ENCODE measurements at places on chromosomes 2 and 18. TPM values are rescaled to one million over a fixed set of nuclear protein-coding genes. Genes with fewer than 3 reads are reported as not detected.
A peak's percentile ranks its signal among the peaks of the same experiment; 100 is the strongest.

- H3K27me3 ChIP-seq, result no peaks in the 10 kb centered on the region
- peaks cover 43% of the 10 kb centered on the region for H3K4me1 ChIP-seq
- H3K4me3 ChIP-seq, result no peak overlapping the region
- no peak for DNase-seq
- H3K36me3 ChIP-seq, result no peaks in the 10 kb centered on the region
These were observed 109.1 kb upstream of the OTOS start for GRCh38 chr2:240249423-240250149.

GCG gene
- not detected for total RNA-seq

DNA sequence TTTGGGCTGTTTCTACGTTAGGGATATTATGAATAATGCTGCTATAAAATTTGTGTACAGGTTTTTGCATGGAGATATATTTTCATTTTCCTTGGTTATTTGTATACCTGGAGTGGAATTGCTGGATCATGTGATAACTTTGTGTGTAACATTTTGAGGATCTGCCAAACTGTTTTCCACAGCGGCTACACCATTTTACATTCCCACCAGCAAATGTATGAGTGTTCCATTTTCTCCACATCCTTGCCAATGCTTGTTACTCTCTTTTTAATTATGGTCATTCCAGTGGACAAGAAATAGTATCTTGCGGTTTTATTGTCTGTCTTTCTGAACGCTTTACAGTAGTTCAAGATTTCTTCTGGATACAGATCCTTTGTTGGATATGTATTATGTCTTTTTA lies 13.6 kb downstream of the GORASP2 start:
- no peak overlapping the region for H3K4me3 ChIP-seq
- no peak for DNase-seq
- no peak overlapping the region for H3K27ac ChIP-seq

DNA sequence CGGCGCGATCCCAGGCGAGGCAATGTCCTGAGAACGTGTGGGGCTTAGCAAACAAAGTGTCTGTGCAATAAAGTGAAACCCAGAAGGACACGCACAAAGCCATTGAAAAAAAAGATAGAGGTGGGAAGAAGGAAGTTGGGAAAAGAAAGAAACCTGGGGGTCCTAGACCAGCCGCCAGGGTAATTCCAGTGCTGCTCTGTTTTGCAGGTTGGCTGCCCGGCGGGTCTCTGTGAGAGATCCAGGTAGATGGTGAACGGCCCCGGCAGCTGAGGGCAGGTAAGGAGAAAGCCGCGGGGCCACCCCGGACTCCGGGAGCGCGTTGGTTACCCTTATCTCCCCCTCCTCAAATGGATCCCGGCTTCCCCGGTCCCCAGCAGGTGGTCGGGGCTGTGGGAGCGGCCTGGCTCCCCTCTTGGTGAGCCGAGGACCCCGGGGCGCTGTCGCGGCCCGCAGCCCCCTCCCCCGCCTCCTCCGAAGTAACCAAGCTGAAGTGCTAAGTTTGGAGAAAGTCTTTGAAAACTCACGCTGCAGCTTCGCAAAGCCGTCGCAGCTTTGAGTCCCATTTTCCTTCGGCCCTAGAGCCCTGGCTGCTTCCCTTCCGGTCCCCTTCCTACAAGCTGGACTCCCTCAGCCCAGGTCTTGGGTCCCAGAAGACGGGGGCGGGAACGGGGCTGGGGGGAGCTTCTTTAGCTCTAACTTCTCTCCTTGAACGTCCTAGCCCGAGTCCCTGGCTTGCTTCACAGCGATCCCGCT lies 588 bp downstream of the OTX1 start:
- H3K4me3 ChIP-seq, result peak overlapping the region; percentile 69
- peaks cover 100% of the 10 kb centered on the region for H3K27me3 ChIP-seq
- H3K27ac ChIP-seq, result no peak overlapping the region

MLPH gene
- 73.5 TPM for total RNA-seq

STAT4 gene
- 0.82 TPM for total RNA-seq

- H3K4me3 ChIP-seq, result peak overlapping the region; percentile 89
- H3K36me3 ChIP-seq, result peaks cover 28% of the 10 kb centered on the region
- DNase-seq, result peak; percentile 76
- peak overlapping the region; percentile 99 for H3K27ac ChIP-seq
- H3K27me3 ChIP-seq, result no peaks in the 10 kb centered on the region
- H3K4me1 ChIP-seq, result peaks cover 55% of the 10 kb centered on the region
These were observed 522 bp upstream of the ZNF407 start for GRCh38 chr18:74597034-74597661.

MZT2B gene
- 422 TPM for total RNA-seq

DNA sequence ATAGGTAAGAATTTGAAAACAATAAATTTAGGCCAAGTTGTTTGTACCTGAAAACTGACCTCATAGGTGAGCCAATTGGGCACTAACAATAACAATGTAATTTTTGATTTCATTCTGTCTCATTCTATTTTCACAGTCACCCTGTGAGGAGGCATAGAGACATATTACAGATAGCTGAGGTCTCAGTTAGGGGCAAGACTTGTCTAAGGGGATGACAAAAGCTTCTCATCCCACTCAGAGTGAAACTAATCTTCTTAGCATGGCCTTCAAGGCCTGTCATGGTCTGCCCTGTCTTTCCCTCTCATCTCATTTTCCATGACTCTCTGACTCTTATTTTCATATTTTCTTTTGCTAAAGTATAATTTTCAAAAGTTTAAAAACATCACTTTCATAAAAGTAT lies 562.0 kb upstream of the TNP1 start:
- no peak overlapping the region for H3K4me3 ChIP-seq
- no peaks in the 10 kb centered on the region for H3K27me3 ChIP-seq
- H3K36me3 ChIP-seq, result peaks cover 9% of the 10 kb centered on the region
- H3K27ac ChIP-seq, result no peak overlapping the region
- DNase-seq, result no peak

DNA sequence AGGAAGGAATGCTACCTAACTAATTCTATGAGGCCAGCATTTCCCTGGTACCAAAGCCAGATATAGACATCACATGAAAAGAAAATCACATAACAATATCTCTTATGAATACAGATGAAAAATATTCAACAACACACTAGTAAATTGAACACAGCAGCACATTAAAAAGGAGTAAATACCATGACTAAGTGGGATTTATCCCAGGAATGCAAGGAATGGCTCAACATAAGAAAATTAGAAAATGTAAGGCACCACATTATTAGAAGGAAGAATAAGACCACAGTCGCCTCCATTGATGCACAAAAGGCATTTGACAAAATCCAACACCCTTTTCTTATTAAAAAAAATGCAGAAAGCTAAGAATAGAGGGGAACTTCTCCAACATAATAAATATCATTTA lies 133.9 kb downstream of the TTC32 start:
- no peak overlapping the region for H3K4me3 ChIP-seq
- H3K27me3 ChIP-seq, result no peaks in the 10 kb centered on the region
- no peaks in the 10 kb centered on the region for H3K36me3 ChIP-seq
- H3K27ac ChIP-seq, result no peak overlapping the region
- no peak for DNase-seq

DNA sequence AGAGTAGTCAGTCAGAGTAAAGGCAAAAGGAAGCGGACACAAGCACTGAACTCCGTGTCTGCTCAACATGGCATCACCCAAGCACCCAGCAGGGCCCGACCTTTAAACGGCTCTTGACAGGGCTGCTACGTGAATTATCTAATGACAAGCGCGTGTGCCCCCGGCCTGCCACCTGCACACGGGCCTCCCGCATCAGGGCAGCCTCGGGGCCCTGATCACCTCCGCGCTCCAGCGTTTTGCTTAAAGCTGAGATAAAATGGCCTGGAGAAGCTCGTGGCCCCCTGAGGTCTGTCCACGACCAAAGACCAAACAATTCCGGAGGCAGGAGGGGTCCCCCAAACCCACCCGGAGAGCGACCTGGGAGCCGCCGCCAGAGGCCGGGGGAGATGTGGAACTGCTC lies 376 bp downstream of the NDUFA10 start:
- no peaks in the 10 kb centered on the region for H3K27me3 ChIP-seq
- H3K27ac ChIP-seq, result peak overlapping the region; percentile 98
- DNase-seq, result no peak
- peaks cover 42% of the 10 kb centered on the region for H3K4me1 ChIP-seq
- H3K4me3 ChIP-seq, result peak overlapping the region; percentile 92
- H3K36me3 ChIP-seq, result peaks cover 18% of the 10 kb centered on the region

DNA sequence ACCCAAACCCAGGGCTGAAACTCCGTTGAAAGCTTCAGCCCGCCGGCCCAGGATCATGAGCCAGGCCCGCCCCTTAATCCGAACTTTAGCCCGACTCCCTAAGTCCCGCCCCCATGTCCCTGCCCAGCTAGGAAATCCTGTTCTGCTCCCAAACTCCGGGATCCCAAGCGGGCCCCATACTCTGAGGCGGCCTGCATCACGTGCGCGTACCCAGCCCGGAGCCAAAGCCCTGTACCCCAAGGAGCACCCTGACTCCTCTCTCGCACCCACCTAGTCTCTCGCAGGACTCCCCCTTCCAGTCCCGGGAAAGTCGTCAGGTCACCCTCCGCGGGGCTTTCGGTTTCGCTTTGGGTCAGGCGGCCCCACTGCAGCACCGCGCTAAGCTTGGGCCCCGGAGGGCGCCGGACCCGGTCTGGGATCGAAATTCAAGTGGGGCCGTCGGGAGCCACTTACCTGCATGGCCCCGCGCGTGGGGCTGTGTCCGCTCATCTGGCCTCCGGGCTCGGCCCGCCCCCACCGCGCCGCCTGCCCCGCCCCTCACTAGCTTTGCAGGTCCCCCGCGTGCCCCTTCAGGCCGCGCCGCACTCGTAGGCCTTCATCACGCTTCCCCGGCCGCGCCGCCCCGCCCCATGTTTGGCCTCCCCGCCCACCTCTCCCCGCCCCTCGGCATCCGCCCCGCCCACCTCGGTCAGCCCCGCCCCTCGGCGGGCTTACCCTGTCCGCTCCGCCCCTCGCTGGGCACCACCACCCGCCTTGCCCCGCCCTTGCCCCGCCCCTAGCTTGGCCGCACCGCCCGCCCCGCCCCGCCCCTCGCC lies at the start of gene DNPEP:
TSS of gene DNPEP (minus strand) at position 607 of the 815 bp plus-strand sequence. CDS start at position 489, 118 bp downstream.
- peaks cover 41% of the 10 kb centered on the region for H3K36me3 ChIP-seq
- no peaks in the 10 kb centered on the region for H3K27me3 ChIP-seq
- peaks cover 31% of the 10 kb centered on the region for H3K4me1 ChIP-seq
- DNase-seq, result peak; percentile 94

- peaks cover 6% of the 10 kb centered on the region for H3K36me3 ChIP-seq
- DNase-seq, result no peak
- no peaks in the 10 kb centered on the region for H3K27me3 ChIP-seq
- H3K4me1 ChIP-seq, result peaks cover 13% of the 10 kb centered on the region
These were observed 83.6 kb downstream of the SESTD1 start for GRCh38 chr2:179181002-179181401.

SLC1A4 gene
- total RNA-seq, result 13.2 TPM

- H3K36me3 ChIP-seq, result no peaks in the 10 kb centered on the region
- no peak for DNase-seq
- H3K4me1 ChIP-seq, result peaks cover 49% of the 10 kb centered on the region
- H3K27ac ChIP-seq, result peak overlapping the region; percentile 81
- H3K4me3 ChIP-seq, result peak overlapping the region; percentile 47
- H3K27me3 ChIP-seq, result no peaks in the 10 kb centered on the region
These were observed 365.2 kb downstream of the ZNF521 start for GRCh38 chr18:24986666-24987302.

DNA sequence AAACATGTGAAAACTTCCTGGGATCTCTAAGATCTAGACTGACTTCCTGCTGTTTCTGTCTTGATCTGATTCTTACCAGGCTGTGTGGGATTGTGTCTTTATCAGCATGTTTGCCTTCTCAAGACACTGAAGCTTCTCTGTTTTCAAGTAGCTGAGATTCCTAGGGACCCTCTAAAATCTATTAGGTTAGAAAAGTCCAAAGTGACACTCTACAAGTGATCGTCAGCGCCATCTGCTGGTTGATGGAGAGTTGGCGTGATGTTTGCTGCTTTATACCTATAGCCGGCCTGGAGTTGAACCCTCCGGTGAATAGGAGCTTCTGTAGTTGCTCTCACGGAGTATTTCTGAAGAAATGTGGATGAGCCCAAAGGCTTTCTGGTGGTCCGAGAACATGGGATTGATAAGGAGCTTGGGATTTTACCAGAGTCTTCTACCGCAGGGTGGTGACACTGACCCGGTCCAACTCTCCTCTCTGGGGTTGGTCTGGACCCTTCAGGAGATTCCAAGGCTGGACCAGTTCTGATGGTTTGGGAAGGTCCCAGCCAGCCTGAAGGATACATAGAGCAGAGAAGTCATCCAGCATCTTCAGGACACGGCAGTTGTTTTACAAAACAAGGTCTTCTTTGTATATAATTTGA lies 96.0 kb upstream of the TTC39C start:
- H3K27ac ChIP-seq, result no peak overlapping the region
- H3K36me3 ChIP-seq, result peaks cover 8% of the 10 kb centered on the region
- no peaks in the 10 kb centered on the region for H3K4me1 ChIP-seq
- no peaks in the 10 kb centered on the region for H3K27me3 ChIP-seq

DCDC2C gene
- total RNA-seq, result not detected

DNA sequence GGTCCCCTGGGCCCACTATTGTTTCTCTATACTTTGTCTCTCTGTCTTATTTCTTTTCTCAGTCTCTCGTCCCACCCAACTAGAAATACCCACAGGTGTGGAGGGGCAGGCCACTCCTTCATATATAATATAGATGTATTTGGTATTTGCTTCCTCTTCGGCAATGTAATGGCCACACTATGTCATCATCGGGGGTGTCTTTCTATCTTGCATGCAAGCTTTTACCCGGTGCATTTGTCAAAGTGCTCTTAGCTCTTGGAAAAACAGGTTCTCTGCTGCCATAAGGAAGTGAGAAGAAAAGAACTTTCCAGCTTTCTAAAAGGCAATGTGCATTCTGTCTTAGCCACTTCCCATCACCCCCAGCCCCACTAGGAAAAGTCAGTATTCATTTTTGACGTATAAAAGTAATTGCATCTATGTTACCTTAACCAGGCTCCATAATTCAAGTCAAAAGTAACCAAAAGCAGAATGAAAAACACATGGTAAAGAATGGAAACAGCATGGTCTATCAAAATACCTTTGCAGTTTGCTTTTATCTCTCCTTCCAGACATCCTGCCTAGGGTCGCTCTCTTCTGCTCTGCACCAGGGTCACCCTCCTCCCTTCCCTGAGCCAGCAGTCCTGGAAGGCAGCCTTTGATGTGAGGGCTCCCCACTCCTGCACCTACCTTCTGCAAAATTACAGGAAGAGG lies 27.2 kb upstream of the FHL2 start:
- no peak for DNase-seq
- no peaks in the 10 kb centered on the region for H3K36me3 ChIP-seq
- H3K27me3 ChIP-seq, result no peaks in the 10 kb centered on the region
- H3K4me1 ChIP-seq, result peaks cover 66% of the 10 kb centered on the region
- peak overlapping the region; percentile 94 for H3K27ac ChIP-seq

GRCh38 chr18:48861181-48861708 lies 89.5 kb downstream of the SMAD7 start:
- DNase-seq, result no peak
- no peak overlapping the region for H3K4me3 ChIP-seq
- no peaks in the 10 kb centered on the region for H3K27me3 ChIP-seq
- no peak overlapping the region for H3K27ac ChIP-seq

DNA sequence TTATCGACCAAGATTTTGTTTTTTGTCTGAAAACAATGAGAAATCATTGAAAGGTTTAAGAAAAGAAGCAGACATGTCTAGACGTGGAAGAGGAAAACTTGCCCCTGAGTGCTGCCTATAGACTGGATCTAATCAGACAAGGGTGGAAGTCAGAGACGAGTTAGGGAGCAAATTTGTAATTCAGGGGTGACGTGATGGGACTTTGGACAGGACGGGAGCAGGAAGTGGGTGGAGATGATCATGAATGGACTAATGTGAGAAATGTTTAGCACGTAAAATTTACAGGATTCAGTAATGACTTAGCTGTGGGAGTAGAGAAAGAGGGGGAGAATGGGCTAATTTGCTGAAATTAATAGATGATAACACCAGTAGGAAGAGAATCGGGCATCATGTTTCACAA lies 117.0 kb upstream of the EPHA4 start:
- peaks cover under 1% of the 10 kb centered on the region for H3K27me3 ChIP-seq
- H3K27ac ChIP-seq, result no peak overlapping the region
- no peaks in the 10 kb centered on the region for H3K36me3 ChIP-seq

SLC8A1 gene
- total RNA-seq, result 990 TPM
